Activated naive CD8-positive, alpha-beta T cell treated with anti-CD3 and anti-CD28 coated beads for 36 hours (primary cell): ENCODE measurements at places on chromosomes 16 and 17.
A peak's percentile ranks its signal among the peaks of the same experiment; 100 is the strongest.

DNA sequence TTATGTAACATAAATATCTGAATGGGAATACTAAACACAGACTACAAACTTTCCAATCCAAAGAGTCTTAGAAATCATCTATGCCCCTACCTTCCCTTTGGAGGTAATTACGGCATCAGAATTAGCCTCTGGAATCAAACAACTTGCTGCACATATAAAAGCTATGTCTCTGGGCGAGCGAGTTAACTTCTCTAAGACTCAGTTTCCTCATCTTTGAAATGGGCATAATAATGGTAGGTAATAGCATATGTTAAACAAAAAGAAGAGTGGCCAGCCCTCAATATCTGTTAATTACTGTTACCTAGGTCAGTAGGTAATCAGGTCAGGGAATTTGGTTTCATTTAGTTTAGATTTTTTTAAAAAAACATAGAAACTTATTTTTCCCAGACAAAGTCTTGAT is 153.5 kb downstream of the TOX3 start:
- no peak for DNase-seq

DNA sequence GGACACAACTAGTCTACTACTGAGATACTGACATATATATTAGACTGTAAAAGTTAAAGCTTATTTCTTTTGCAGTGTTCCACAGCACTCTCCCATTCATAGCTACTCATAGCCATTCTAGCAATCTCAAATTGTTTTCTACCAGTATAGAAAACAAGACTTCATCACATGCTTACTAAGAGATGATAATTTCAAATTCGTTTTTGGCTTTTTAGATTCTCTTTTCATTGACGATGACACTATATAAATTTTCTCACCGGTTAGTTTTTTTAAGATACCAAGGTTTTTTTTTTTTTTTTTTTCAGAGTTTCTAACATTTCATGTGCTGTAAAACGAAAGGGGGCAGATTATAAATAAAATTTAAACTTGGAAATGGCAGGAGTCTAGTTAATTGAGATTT is 17.9 kb downstream of the IKZF3 start:
- no peak for DNase-seq

- DNase-seq, result no peak
Observed at GRCh38 chr16:63774302-63774701, 1347.6 kb downstream of the CDH11 start.

- DNase-seq, result no peak
Observed at GRCh38 chr16:57131351-57131970, 39.1 kb downstream of the CPNE2 start.

- DNase-seq, result peak; percentile 37
Observed at GRCh38 chr17:2796164-2797125, at the start of gene RAP1GAP2. RAP1GAP2 (plus strand) TSS chr17:2796438; CDS start chr17:2796528, 90 bp downstream.

DNA sequence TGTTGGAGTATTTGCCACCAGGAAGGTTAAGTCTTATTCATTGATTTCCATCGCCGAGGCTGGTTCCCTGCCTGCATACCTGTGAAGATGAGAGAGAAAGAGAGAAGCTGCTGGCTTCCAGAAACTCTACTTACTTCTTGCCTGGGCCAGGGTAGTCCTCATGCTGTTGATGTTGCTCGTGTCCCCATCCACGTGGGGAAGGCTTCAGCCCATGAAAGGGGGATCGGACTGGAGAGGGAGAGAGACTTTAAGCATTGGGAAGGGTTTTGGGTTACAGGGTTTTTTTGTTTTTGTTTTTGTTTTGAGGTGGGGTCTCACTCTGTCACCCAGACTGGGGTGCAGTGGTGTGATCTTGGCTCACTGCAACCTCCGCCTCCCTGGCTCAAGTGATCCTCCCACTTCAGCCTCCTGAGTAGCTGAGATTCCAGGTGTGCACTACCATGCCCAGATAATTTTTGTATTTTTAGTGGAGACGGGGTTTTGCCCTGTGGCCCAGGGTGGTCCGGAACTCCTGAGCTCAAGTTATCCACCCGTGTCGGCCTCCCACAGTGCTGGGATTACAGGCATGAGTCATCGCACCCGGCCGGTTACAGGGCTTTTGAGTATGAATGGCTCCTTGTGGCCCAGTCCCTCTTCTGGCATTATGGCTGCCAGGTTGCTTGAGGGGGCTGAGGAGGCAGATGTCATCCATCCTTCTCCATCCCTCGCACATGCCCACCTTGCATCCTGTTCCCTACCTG is 26.6 kb downstream of the ITGB3 start:
- no peak for DNase-seq

DNA sequence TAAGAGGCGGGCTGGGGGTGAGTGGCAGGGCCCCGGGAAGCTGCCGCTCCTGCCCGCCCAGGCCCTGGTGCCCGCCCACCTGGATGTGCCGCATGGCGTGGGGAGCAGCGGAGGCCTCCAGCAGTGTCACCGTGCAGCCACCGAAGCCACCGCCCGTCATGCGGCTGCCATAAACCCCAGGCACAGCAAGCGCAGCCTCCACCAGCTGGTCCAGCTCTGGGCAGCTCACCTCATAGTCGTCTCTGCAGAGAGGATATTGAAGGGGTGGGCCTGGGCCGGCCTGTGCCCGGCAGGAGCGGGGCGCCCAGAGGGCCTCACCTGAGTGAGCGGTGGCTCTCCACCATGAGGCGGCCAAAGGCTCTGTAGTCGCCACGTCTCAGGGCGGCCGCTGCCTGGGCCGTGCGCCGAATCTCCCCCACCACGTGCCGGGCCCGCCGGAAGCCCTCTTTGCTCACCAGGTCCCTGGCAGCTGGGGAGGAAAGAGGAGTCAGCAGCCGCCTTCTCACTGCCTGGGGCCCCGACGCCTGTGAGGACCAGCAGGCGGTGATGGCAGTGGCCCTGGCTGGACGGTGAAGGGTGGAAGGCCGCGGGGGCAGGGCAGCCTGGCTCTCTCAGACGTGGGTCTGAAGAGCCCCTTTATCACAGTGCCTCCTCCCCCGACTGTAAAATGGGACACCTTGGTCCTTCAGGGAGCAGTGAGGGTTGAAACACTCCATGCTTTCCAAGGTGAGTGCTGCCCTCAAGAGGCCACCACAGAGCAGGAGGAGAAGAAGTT is 6.7 kb downstream of the GALK1 start:
- no peak for DNase-seq

GRCh38 chr17:45098081-45098868 is 34.0 kb downstream of the PLCD3 start:
- DNase-seq, result no peak

DNA sequence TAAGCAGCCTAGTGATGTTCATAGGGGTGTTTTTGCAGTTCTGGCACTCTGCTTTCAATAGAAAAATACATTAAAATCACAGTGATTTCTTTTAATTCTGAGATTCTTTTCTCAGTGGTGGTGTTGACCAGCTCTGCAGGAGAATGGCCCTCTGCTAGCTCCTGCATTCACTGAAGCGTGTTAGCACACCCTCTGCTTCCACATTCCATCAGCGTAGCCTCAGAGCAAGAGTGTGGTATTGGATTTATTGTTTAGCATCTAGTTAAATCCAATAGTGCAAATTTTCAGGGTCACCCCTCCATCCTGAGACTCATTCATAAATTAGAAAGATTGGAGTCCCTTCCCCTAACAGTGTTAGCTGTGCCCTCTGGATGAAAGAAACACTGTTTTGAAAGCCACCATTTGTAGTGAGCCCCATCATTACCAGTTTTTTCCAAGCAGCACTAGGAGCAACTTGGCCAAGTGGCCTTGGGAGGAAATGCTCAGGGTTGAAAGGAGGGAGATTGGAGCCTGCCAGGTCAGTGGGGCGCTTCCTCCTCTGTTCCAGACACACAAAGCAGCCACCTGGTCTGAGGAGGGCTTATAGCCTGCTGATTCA is 45.7 kb downstream of the B9D1 start:
- no peak for DNase-seq

- DNase-seq, result no peak
Observed at GRCh38 chr17:51926448-51926847, 232.1 kb downstream of the CA10 start.

DNA sequence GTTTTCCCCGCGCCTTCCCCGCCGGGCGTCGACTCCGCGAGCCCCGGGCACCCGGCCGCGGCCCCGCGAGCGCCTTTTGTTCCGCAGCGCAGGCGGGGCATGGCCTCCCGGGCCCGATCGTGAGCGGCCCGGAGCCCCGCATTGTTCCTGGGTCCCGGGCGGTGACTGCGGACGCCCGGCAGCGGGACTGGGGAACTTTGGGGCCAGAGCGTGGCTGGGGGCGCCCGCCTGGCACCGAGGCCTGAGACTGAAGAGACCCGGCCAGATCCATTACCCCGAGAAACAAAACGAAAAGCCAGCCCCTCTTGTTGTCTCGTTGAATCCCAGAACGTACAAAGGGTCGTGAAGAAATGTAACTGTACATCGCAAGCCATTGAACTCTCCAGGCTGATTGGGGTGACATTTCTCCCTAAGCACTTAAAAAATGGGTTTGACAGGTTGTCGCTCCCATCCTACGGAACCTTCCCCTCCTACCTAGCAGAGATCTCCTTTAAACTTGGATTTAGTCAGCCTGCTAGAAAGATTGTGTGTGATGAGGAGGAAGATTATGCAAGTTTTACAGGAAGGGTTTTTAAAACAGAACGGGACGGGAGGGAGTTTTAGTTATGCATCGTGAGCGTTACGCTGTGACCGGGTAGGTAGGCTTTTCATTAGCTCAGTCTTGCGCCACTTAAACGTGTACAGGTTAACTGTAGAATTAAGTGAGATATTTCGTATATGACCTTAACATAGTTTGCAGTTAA is 825 bp downstream of the METTL9 start:
- no peak for DNase-seq

DNA sequence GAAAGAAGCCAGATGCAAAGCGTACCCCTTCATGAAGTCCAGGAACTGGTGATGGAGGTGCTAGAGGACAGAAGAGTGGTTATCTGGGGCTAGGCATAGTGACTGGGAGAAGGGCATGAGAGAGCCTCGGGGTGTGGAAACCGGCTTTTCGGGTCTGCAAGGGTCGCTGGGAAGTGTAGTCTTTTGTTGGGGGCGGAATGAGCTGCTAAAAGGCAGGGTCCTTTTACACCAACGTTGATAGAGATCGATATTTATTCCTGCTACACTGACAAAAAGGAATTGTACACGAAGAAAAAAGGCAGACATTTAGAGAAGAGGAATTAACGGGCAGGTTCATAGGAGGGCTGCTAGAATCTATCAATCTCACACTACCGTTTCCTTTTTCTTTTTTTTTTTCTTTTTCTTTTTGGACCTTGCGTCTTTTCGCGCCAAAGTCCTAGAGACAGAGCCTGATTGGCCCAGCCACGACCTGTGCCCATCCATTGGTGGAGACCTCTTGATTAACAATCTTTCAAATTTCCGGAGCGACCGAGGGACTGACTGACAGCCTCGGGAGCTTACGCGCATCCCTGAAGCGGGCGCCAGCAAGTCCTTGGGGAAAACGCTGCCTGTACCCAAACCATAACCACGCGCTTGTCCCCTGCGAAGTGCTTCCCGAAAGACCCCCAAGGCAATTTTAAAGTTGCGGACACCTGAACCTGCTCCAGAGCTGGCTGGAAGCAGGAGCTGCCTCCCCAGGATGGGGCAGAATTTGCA is 27.7 kb upstream of the DHRS7B start:
- peak; percentile 80 for DNase-seq

GRCh38 chr17:14149751-14150150 is 80.4 kb downstream of the COX10 start:
- no peak for DNase-seq

- DNase-seq, result no peak
Observed at GRCh38 chr17:73393381-73393780, 81.6 kb upstream of the CDC42EP4 start.

DNA sequence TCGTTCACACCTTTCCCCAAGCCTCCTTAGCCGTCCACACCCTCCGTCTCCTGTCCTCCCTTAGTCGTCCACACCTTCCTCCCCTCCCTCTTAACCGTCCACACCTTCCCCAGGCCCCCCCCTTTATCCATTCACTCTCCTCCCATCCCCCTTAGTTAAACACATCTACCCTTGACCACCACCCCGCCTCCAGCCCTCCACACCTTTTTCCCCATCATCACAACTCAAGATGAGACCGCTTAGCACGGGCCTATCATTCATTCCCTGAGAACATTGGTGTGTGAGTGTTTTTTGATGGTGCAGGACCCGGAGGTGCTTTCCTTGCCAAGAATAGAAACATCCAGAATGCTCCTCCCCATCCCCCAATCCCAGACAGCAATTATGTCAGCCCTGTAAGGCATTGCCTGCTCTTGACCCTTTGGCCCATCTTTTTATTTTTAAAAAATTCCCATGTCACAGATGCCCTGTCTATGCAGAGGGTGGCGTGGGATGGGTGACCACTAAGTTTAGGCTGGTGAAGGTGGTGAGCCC is 1.4 kb downstream of the TENT4B start:
- DNase-seq, result no peak

DNA sequence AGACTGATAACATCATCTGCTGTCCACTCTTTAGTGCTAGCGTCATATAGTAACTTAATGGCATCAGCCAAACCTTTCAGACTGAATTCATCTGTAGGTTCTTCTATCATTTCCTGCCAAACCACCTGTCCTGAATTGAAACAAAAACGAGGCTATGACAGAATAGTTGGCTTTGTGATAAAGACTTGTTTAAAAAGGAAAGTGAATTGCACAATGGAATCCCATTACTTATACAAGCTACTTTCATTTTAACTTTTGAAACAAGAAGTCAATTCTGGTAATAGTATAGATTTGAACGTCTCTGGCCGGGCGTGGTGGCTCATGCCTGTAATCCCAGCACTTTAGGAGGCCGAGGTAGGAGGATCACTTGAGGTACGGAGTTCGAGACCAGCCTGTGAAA is 18.2 kb downstream of the LASP1NB start:
- DNase-seq, result no peak

DNA sequence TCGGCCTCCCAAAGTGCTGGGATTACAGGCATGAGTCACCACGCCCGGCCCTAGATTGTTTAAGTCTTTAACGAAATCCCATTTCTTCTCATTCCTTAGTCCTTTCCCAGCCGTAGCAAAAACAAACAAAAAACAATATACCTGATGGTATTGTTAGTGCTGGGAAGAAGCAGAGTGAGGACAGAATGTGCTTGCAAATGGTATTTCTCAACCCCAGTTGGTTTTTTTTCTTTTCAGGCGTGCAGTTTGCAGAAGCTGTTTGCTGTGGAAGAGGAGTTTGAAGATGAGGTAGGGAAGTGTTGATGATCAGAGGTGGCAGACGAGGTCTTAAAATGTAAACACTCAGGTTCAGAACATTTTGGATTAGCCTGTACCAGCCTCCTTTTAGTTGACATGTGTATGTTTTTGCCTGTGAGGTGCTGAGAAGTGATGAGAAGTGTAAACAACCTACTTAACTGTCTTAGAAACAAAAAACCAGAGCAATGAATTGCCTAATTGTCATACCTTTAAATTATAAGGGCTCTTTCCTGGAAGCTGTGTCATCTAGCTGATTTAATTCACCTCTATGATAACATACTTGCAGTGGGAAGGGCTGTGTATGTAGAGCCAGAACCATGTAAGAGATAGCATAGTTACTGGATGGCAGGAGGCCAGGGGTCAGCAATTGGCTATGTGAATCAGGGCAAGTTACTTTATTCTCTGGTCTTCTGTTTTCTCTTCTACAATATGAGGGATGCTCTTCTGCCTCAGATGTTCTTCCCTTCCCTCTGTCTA is 3.4 kb downstream of the HROB start:
- DNase-seq, result no peak
